NCI-H1048 (cell line): ENCODE measurements at places on chromosomes 6 and 20.

- no peak for DNase-seq
These were observed 39.9 kb downstream of the TBC1D7 start for GRCh38 chr6:13288481-13288880.

DNA sequence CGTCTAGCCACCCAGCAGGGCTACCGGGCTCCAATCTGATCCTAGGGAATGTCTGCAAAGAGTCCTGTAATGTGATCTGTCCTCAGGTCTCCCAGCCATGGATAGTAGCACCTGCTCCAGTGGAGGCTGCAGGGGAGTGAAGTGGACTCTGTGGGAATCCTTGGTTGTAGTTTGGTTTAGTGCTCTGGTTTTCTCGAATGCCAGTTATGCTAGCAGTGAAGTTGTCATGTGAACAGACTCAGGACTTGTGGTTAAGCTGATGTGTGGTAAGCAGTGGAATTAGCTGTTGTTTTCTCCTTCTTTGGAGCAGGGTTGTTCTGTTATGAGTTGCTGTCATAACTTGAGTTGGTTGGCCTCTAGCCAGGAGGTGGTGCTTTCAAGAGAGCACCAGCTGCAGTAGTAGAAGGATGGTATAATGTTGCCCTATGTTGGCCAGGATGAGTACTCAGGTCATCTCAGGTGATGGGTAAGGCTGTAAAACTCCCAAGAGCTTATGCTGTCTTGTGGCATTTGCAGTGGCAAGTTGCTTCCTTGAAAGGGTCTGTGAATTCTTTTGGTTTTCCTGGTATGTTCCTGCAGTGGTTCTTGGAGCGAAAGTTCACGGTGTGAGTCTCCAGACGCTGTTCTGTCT, 390.2 kb downstream of the UTRN start:
- no peak for DNase-seq

DNA sequence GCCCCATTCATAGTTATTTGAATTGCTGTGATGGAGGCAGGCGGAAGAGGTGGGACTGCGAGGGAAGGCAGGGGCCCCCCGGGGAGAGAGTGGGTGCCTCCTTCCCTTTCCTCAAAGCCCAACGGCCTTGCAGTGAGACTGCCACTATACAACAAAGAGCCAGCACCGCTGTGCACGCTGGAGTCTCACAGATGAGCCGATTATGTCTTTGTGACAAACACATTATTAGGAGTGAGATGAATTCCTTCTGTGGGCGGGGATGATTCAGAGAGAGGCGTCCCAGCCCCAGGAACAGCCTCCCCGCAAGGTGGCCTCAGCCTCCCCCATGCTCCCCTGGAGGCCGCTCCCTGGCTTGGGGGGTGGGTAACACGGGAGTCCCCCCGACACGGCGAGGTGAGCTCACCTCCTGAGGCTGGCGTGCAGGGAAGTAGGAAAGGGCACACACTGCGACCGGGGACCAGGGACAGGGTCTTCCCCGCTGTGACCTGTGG, 26.7 kb downstream of the NTSR1 start:
- DNase-seq, result no peak

- no peak for DNase-seq
These were observed 67.6 kb downstream of the B3GAT2 start for GRCh38 chr6:70889270-70889669.

DNA sequence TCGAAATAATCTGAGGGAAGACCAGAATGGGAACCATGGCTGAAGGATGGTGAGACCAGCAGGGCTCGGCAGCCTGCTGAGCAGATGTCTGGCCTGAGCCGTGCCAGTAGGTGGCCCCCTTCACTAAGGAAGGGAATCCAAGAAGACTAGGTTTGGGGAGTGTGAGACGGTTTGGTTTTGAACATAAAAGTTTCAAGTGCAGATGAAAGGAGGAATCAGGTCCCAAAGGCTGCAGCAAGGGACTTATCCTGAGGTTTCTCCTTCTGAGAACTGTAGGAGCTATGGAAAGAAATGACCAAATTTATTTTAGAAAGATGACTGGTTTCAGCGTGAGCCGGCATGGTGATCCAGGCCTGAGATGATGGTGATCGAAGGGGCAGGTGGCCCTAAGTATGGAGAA, 4.6 kb upstream of the OSER1 start:
- no peak for DNase-seq

DNA sequence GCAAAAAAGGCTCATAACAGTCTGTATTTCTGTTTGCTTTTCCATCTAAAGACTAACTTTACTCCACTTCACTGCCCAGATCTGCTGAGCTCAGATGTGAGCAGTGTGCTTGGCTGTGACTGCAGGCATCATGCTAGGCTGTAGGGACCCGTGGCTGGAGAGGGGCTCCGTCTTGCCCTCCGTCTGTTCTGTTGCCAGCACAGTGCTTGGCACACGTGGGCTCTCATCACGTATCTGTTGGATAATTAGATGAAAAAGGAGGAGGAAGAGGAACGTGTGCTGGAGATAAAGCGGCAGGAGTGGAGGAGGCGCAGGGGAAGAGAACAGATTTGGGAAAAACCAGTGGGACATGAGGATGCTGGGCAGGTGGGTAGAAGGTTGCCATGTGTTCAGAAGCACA, 57.6 kb upstream of the IER3 start:
- no peak for DNase-seq

GRCh38 chr6:68333442-68333841, 301.6 kb upstream of the ADGRB3 start:
- no peak for DNase-seq

DNA sequence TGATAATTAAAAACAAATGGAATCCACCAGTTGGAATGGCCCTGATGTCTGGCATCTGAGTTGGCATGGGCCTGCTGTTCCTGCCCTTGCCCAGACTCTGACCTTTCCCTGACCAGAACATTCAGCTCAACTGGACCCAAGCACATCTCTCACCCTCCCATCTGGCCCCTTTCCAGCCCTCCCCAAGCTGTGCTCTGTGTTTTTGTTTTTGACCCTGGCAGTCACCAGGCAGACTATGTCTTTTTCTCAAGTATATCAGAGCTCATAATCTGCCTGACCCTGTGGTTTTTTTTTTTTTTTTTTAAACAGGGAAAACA, 117.6 kb downstream of the TRDN start:
- DNase-seq, result no peak

GRCh38 chr6:77926198-77926751, 273.4 kb downstream of the MEI4 start:
- DNase-seq, result no peak

- no peak for DNase-seq
These were observed 144.2 kb downstream of the PREX1 start for GRCh38 chr20:48683467-48684175.

DNA sequence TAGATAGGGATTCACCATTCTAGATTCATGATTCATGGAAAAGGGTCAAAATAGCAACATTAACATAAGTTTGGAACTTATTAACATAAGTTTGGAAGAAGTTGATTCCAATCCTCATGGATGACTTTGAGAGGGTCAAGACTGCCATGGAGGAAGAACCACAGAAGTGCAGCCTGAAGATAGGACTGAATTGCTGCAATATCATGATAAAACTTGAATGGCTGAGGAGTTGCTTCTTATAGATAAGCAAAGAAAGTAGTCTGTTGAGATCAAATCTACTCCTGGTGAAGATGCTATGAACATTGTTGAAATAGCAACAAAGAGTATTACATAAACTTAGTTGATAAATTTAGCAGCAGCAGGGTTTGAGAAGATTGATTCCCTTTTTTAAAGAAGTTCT, 62.2 kb downstream of the GMDS start:
- DNase-seq, result no peak

GRCh38 chr6:140857739-140858380, 1274.9 kb upstream of the GJE1 start:
- no peak for DNase-seq

DNA sequence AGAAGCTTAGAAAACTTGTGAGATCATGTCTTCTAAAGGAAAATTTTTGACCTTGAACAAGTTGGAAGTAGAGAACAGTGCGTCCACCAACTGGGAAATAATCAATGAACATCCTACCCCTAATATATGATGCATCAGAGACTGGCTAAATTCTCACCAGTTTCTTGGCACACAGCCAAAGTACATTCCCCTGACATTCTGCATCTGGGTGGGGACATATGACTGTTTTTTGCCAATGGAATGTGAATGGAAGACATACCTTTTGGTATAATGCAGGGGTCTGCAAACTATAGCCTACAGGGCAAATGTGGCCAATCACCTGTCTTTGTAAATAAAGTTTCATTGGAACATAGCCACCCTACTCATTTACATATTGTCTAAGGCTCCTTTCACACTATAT, 84.7 kb downstream of the HAO1 start:
- DNase-seq, result no peak

GRCh38 chr20:62370115-62370806, 3.1 kb upstream of the LAMA5 start:
- DNase-seq, result no peak

- no peak for DNase-seq
These were observed 11.3 kb upstream of the RBM24 start for GRCh38 chr6:17269840-17270239.

GRCh38 chr6:128400875-128401274, 119.5 kb downstream of the PTPRK start:
- DNase-seq, result no peak

DNA sequence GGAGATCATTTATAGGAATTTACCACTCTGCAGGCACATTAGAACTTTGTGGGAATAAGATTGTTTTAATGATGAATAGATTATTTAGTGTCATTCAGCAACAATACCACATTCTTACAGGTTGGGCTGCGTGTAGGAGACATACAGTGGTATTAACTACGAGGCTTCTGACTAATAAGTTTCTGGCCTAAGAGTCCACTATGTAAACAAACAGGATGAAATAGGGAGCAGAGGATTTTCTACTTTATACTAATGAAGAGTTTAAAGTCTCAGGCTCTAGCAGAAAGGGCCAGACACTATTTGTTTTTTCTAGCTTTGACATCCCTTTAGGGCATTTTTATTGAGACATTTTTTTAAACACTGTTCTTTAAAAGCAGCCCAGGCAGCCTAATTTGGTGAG, 75.6 kb downstream of the SLC24A3 start:
- no peak for DNase-seq

GRCh38 chr20:49880177-49880576, 35.2 kb downstream of the SPATA2 start:
- DNase-seq, result no peak

DNA sequence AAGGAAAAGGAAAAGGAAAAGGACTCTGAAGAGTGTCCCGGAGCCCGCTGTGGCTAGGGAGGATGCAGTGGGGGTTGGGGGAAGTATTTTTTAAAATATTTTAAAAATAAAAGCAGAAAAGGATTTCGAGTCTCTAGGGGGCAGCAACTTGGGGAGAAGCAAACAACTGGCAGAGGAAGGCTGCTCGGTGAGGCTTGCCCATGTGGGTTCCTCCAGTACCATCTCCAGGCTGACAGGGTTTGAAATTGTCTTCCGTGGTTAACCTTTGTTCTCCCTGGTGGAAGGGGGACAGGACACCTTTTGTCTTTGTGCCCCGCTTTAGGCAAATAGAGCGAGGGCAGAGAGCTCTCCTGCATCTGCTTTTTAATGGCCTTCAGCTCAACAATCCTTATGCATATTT, 60.4 kb upstream of the SNX9 start:
- no peak for DNase-seq

DNA sequence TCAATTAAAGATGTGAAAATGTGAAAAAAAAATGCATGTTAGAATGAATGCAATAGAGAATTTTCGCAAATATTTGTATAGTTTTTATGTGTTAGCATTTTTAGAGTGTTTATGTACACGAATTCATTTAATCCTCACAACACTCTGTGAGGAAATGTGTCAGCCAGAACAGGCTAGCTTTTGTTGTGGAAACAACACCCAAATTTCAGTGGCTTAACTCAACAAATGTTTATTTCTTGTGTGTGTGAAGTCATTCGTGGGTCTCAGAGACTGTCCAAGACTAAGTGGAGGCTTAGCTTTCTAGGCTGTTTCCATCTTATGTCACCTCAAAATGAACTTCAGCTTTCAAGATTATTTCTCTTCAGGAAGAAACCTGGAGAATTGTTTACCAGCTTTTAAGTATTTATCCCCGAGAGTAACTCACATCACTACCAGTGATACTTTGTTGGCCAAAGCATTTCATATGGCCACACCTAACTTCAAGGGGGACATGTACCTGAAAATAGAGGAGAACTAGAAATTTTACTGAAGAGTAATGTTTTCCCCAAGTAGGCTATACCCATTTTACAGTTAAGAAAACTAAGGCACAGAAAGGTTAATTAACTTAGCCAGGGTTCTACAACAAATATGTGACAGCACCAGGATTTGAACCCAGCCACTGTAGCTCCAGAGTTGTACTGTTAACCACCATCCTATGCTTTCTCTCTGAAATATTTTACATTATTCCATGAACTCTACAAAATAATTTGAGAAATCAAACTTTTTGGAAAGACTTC, 306.1 kb downstream of the QKI start:
- DNase-seq, result no peak

DNA sequence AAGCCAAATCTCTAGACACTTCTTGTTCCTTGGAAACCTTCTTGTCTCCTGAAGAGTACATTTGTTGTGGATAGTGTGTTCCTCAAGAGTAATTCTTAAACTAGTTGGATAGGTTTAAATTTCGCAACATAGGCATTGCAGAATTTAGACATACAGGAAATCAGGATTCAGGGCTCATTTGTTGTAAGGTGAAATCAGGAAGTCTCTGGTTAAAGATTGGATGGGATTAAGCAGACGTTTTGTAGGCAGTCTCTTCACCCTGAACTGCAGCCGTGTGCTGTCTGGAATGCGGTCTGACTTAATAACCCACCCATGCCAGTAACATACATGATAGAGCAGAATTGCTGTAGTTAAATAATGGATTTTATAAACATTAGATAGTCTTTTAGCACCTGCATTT, 21.7 kb downstream of the HIVEP1 start:
- DNase-seq, result no peak

GRCh38 chr6:46719099-46719498, 16.1 kb downstream of the PLA2G7 start:
- DNase-seq, result no peak

GRCh38 chr6:84123186-84123585, 89.6 kb downstream of the MRAP2 start:
- no peak for DNase-seq

GRCh38 chr6:148339766-148340165, 2.9 kb upstream of the SASH1 start:
- DNase-seq, result no peak

DNA sequence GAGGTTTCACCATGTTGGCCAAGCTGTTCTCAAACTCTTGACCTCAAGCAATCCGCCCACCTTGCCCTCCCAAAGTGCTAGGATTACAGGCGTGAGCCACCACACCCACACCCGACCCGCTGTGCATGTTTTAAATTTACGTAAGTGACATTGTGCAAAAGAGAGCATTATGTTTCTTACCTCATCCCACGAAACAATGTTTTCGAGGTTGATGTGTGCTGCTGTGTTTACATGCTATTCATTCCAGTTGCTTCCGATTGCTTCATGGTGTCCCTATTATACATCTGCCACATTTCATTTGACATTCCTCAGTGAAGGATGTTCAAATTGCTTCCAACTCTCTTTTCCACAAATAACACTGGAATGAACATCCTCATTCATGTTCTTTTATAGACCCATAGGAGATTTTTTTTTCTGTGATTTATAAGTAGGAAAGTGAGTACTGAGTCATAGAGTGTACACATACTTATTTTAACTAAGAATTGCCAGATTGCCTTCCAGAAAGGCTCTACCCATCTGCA, 403.9 kb upstream of the JARID2 start:
- no peak for DNase-seq

GRCh38 chr20:3102575-3103368, 18.2 kb upstream of the AVP start:
- no peak for DNase-seq

GRCh38 chr6:30570740-30571074, 535 bp upstream of the ABCF1 start:
- no peak for DNase-seq
